T-helper 9 cell (primary cell): ENCODE measurements at places on chromosomes 5 and 9.
A peak's percentile ranks its signal among the peaks of the same experiment; 100 is the strongest.

DNA sequence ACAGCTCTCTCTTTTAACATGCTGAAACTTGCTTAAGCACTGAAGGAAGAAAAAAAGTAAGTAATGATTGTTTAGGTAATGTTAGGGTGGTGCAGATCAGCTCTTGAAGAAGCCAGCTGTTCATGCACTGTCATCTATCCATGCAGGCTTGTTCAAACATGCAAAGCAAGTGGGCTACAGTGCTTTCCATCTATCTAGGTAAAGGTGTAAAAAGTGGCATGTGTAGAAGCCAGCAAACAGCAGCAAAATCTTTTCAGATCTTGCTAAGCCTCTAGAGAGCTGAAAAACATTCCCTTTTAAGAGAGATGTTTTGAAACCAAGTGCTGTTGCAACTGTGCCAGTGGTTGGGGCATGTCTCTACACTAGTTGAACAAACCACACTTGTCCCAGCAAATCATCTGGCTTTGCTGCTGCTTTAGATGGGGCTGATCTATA, 214.4 kb downstream of the EFNA5 start:
- no peak for DNase-seq

DNA sequence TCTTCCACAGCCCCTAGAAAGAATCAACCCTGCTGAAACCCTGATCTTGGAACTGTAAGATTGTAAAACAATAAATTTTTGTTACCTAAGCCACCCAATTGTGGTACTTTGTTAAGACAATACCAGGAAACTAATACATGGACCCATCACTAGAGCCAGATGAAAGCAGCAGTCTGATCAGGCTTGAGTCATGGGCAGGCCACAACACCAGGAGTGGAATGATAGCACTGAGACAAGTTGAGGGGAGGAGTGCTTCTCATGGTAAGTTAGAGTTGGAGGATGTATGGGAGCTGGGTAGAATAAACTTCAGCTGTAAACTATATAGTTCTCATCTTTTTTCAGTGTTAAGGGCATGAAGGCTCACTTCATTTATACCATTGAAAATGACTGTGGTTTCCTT, 164.4 kb upstream of the OR13F1 start:
- no peak for DNase-seq

DNA sequence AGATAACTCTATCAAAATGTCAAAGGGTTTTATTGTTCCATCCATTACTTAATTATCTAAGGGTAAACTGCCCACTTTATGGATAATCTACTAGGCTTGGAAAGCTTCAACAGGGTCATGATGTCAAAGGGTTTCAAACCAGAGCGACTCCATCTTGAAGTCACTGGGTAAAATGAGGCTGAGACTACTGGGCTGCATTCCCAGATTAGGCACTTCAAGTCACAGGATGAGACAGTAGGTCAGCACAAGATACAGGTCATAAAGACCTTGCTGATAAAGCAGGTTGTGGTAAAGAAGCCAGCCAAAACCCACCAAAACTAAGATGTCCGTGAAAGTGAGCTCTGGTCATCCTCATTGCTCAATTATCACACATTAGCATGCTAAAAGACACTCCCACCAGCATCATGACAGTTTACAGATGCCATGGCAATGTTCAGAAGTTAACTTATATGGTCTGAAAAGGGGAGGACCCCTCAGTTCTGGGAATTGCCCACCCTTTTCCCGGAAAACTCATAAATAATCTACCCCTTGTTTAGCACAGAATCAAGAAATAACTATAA, 138.6 kb downstream of the GNAQ start:
- no peak for DNase-seq

GRCh38 chr5:13878357-13878756, 66.1 kb downstream of the DNAH5 start:
- no peak for DNase-seq

DNA sequence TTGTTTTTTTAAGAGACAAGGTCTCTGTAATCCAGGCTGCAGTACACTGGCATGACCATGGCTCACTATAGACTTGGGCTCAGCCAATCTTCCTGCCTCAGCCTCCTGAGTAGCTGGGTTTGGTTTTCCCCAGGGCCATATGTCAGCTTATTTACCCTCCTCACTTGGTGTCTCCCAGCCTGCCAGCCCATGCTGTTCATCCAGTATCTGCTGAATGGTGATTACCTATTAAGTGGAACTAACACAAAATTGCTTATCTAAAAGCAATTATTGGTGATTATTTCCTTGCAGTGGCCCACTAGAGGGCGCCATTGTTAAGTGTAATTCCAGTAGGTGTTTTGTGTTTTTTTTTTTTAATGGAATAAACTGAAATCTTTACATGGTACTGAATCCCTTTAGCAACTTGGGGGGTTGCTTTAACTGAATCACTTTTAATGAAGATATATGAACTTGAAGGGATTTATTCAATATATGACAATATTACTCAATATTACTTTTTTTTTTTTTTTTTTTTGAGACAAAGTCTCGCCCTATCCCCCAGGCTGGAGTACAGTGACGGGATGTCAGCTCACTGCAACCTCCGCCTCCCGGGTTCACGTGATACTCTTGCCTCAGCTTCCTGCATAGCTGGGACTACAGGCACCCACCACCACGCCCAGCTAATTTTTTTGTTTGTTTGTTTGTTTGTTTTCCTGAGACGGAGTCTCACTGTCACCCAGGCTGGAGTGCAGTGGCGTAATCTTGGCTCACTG, 13.8 kb downstream of the EXOSC2 start:
- DNase-seq: peak; percentile 77

- DNase-seq: no peak
Measured at GRCh38 chr5:138054847-138055558, 22.1 kb upstream of the FAM13B start.

GRCh38 chr5:31754741-31755675, 116.1 kb downstream of the PDZD2 start:
- DNase-seq: no peak

DNA sequence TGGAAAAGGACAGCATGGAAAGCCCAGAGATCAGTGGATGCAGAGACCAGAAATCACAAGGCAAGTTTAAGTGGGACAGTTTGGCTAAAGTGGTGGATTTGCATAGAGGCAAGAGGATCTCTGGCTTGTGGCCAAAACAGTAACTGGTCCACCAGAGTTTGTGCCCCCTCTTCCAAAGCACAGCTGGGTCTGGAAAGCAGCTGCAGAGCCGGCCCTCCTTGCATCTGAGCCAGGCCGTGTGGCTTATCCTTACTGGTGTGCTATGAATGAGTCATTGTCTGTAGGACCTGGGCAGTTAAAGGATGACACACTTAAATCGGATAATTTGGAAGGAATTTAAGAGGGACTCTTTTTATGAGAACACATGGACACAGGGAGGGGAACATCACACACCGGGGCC, 146.6 kb downstream of the PIP5K1B start:
- no peak for DNase-seq

- DNase-seq: no peak
Measured at GRCh38 chr9:114735704-114736103, 53.7 kb upstream of the TEX48 start.

DNA sequence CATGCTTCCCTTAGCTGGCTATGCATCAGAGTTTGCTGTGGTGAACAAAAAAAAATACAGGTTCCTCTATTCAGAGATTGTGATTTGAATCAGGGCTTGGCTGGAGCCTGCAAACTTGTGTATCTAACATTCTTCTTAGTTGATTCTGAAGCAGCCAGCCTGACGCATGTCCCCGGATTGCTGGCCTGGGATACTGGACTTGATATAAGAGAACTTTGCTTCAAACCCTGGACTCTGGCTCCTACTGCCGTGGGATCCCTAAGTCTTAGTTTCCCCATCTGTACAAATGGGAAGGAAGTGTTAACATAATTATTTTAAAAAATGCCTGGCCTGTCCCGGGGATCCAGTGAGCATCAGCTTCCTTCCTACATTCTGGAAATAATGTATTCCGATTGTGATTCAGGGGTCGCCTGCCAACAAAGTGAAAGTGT, 292.8 kb downstream of the ARHGEF28 start:
- DNase-seq: no peak

DNA sequence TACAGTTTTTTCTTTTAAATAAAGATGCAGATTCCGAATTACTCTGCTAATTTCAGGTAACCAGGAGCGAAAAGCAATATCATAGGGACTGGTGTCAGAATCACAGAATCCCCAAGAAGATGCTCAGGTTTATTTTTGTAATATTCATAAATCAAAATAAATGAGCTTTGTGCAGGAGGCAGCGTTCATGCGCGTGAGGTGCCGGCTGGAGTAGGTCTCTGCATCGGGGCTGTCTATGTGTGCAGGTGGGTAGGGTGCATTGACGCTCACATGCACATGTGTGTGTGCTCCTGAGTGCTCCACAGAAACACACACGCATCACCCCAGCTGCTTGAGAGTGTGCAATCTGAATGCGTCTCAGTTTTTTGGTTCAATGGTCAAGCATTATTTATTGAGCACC, 226.4 kb downstream of the PBX3 start:
- no peak for DNase-seq

DNA sequence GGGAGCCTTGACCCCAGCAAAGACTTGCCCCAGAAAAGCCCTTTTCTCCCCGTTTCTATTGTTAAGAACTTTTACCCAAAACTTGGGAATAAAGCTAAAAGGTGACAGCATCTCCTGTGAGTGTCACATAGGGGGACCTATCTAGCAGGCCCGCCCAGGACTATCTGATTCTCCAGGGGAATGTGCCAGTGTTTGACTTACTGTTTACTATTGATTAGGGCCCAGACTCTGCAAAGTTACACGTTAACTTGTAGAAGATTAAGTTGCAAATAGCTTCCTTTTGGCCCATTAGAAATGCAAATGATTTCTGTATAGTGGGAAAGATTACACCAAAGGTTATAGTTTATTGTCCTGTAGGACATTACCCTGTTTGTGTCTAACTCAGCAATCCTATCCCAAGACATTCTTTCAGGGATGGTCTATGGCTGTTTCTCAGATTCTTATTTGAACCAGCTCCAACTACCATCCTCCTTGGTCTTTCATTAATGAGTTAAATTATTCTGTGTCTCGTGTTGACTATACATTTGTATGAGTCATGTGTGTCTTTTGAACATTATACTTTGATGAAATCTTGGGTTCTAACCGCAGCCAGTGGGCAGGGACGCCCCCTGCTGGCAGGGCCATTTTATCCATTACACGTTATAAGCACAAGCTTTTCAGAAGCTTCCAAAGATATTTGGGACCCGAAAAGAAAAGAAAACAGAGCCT, 60.7 kb downstream of the HRH2 start:
- DNase-seq: peak; percentile 36

GRCh38 chr5:169413416-169413815, 112.5 kb upstream of the SLIT3 start:
- DNase-seq: no peak

GRCh38 chr5:143249851-143250250, 153.6 kb downstream of the NR3C1 start:
- DNase-seq: no peak

- no peak for DNase-seq
Measured at GRCh38 chr5:175572886-175573285, 85.0 kb upstream of the HRH2 start.

GRCh38 chr5:170404398-170404797, 15.2 kb upstream of the KCNMB1 start:
- DNase-seq: no peak

DNA sequence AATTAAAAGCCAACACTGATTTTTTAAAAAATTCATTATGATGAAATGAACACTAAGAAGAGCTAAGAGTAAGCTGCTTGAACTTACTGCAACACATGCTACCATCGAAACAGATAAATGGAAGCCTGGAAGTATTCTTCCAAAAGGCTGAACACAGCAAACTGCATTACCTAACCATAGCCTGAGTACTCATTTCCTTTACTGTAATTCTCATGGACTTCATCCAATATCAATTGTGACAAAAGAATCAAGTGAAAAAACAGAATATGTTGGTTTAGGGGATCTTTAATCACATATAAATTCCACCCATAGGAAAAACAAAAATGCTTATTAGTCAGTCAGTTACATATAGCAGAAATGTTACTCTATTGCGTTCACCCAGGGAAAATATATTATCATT, 68.5 kb downstream of the DROSHA start:
- DNase-seq: no peak

DNA sequence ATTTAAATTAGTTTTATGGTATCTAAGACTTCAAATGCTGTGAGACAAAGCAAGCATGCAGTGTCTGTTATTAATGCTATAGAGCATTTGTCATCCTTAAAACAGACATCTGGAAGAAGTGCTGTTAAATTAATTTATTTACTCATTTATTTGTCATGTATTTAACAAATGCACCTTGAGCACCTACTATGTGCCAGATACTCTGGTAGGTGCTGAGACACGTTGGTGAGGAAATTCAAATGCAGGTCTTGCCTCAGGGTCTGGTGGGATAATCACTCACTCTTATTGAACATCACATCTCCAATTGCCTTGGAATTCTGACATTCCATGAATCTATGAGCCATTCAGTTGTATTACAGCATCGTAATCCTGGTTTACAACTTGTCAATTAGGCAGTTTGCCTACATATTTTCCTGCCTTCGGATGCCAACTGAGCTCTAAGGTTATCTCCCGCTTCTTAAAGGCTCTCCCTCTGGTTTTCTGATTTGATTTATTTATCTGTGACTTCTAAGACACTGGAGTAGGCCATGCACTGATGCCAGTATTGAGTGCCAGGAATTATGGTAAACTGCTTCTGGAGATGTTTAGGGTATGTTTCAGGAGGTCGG, 56.0 kb upstream of the RPS23 start:
- no peak for DNase-seq

DNA sequence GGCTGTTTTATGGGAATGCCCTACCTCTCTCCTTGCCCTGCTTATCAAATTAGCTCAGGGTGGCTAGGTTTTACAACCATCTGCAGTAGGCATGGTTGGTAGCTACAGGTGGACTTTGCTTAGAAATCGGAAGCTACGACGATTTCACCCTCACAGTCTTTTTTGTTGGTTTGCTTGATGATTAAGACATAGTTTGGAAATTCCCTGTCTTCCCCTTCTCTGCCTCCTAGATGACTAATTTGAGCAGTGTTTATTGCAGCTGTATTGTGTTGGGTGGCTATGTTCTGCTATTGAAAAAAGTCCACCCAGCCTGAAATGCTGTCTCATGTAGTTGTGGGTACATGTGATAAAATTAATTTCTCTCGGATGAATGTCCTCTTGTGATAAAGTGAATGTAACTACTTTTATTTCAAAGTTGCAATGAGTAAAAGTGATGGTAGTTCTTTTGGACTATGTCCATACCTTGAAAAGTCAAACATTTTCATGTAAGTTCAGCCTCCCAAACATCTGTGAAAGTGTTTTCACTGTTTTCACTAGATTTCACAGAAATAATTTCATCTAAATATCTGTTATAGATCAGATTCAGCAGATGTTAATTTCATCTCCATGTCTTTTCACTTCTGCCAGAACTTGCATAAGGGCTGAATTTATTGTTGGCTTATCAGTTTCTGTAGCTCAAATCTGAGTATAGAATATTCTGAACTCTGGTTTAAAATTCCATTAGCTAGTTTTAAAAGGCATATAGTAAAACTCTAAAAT, 37.3 kb upstream of the FYB1 start:
- DNase-seq: no peak

GRCh38 chr5:172792701-172793570, 21.9 kb upstream of the DUSP1 start:
- no peak for DNase-seq

GRCh38 chr9:27491154-27491553, 32.9 kb upstream of the IFNK start:
- DNase-seq: no peak

GRCh38 chr5:90274216-90274615, 135.3 kb downstream of the CETN3 start:
- no peak for DNase-seq
